Activated CD4-positive, alpha-beta T cell treated with anti-CD3 and anti-CD28 coated beads for 36 hours (primary cell): ENCODE measurements at places on chromosomes 2 and 18. TPM values are rescaled to one million over a fixed set of nuclear protein-coding genes. Genes with fewer than 3 reads are reported as not detected.
A peak's percentile ranks its signal among the peaks of the same experiment; 100 is the strongest.

GRCh38 chr2:239230318-239231052 lies 170.3 kb downstream of the HDAC4 start:
- peak overlapping the region; percentile 87 for H3K27ac ChIP-seq
- no peak overlapping the region for H3K4me3 ChIP-seq
- peaks cover 71% of the 10 kb centered on the region for H3K4me1 ChIP-seq
- no peaks in the 10 kb centered on the region for H3K27me3 ChIP-seq
- H3K36me3 ChIP-seq, result peaks cover 2% of the 10 kb centered on the region
- DNase-seq, result no peak

- H3K27me3 ChIP-seq, result peaks cover 13% of the 10 kb centered on the region
- no peak overlapping the region for H3K4me3 ChIP-seq
- no peak overlapping the region for H3K27ac ChIP-seq
- DNase-seq, result no peak
These were observed 256.5 kb upstream of the SALL3 start for GRCh38 chr18:78722929-78723710.

The CFC1 gene
- total RNA-seq, result not detected

The CLEC4F gene
- total RNA-seq, result not detected
